ENCODE measurements at places on chromosomes 4 and X. TPM values are rescaled to one million over a fixed set of nuclear protein-coding genes. Genes with fewer than 3 reads are reported as not detected.

ENAM gene
- total RNA-seq = not detected

TMPRSS11B gene
- total RNA-seq = not detected

HMX1 gene
- total RNA-seq = not detected

FAAH2 gene
- 0.42 TPM for total RNA-seq

PAGE2B gene
- total RNA-seq = not detected

NDNF gene
- total RNA-seq = 11.6 TPM

ETDB gene
- total RNA-seq = not detected

NAT8L gene
- total RNA-seq = 0.23 TPM

TEX13D gene
- total RNA-seq = 0.17 TPM

IL2RG gene
- total RNA-seq = 6.3 TPM

RIPPLY1 gene
- total RNA-seq = not detected

DNA sequence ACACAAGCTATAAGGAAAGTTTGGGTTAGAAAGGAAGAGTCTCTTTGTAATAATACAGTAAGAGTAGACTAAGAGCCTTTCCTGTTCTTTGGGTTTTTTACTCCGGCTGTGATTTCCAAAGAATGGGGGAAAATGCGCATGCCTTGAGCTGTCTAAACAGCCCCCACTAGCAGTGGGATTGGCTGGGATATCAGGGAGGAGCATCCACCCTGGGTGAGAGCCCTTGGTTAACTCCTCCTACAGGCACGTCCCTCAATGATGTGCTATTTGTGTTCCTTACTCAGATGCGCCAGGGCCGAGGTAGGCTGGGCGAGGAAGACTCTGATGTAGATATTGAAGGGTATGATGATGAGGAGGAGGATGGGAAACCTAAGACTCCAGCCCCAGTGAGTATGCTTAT lies 74.0 kb upstream of the OGT start:
- H3K36me3 ChIP-seq = peaks cover 96% of the 10 kb centered on the region
- no peak overlapping the region for H3K27ac ChIP-seq
- H3K4me3 ChIP-seq = no peak overlapping the region
- H3K4me1 ChIP-seq = no peaks in the 10 kb centered on the region
- no peaks in the 10 kb centered on the region for H3K27me3 ChIP-seq

DNA sequence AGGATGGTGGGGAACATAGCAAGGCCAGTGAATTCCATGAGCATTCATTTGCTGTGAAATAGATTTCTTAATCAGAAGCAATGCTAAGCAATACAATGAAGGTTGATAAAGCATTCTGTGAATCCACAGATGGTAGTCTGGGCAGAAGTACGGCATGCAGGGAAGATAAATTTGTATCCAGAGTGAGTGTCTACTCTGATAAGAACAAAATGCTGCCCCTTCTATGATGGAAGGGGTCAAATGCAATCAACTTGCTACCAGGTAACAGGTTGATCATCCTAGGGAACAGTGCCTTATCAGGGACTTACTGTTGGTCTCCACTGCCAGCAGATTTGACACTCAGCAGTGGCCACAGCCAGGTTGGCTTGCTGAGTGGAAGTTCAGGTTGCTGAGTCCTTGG lies 189.4 kb downstream of the MAB21L2 start:
- no peak for DNase-seq
- H3K36me3 ChIP-seq = no peaks in the 10 kb centered on the region
- no peaks in the 10 kb centered on the region for H3K27me3 ChIP-seq
- no peaks in the 10 kb centered on the region for H3K4me1 ChIP-seq

DNA sequence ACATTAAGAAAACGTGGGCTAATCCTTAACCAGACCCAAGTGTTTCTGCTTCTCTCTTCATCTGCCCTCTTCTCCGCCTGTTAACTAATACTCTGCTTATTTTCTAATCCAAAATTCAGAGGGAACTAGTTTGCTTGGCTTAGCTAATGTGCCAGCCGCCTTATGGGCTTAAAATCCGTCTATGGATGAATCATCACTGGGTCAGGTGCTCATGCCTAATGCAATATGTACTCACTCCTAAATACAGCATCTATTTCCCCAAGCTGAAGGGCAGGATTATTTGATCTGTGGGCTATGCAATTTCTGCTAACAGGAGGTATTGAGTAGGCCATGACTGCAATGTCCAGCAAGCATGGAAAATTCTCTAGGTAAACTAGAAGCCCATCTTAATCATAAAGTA lies 12.4 kb downstream of the DYNLT3 start:
- no peak overlapping the region for H3K4me3 ChIP-seq
- no peaks in the 10 kb centered on the region for H3K4me1 ChIP-seq
- no peak overlapping the region for H3K27ac ChIP-seq
- no peak for DNase-seq
- peaks cover 4% of the 10 kb centered on the region for H3K36me3 ChIP-seq

GRCh38 chr4:80471756-80472155 lies 136.2 kb downstream of the CFAP299 start:
- peak overlapping the region; percentile 18 for H3K4me3 ChIP-seq
- no peaks in the 10 kb centered on the region for H3K27me3 ChIP-seq
- no peaks in the 10 kb centered on the region for H3K36me3 ChIP-seq
- peaks cover 15% of the 10 kb centered on the region for H3K4me1 ChIP-seq

- H3K36me3 ChIP-seq = no peaks in the 10 kb centered on the region
- no peak overlapping the region for H3K27ac ChIP-seq
- H3K4me1 ChIP-seq = no peaks in the 10 kb centered on the region
These were observed 28.0 kb downstream of the PDHA2 start for GRCh38 chr4:95867919-95868318.

GRCh38 chrX:137425273-137425902 lies 140.5 kb upstream of the ZIC3 start:
- no peaks in the 10 kb centered on the region for H3K36me3 ChIP-seq
- peaks cover 61% of the 10 kb centered on the region for H3K27me3 ChIP-seq
- DNase-seq = no peak

- no peaks in the 10 kb centered on the region for H3K36me3 ChIP-seq
- H3K4me3 ChIP-seq = no peak overlapping the region
- no peak overlapping the region for H3K27ac ChIP-seq
- no peaks in the 10 kb centered on the region for H3K27me3 ChIP-seq
These were observed 6.4 kb downstream of the EDA2R start for GRCh38 chrX:66632473-66632872.

- H3K27me3 ChIP-seq = no peaks in the 10 kb centered on the region
- H3K4me1 ChIP-seq = no peaks in the 10 kb centered on the region
- H3K4me3 ChIP-seq = no peak overlapping the region
- no peak for DNase-seq
- H3K36me3 ChIP-seq = no peaks in the 10 kb centered on the region
These were observed 667.5 kb upstream of the MAGEB2 start for GRCh38 chrX:29547877-29548276.

DNA sequence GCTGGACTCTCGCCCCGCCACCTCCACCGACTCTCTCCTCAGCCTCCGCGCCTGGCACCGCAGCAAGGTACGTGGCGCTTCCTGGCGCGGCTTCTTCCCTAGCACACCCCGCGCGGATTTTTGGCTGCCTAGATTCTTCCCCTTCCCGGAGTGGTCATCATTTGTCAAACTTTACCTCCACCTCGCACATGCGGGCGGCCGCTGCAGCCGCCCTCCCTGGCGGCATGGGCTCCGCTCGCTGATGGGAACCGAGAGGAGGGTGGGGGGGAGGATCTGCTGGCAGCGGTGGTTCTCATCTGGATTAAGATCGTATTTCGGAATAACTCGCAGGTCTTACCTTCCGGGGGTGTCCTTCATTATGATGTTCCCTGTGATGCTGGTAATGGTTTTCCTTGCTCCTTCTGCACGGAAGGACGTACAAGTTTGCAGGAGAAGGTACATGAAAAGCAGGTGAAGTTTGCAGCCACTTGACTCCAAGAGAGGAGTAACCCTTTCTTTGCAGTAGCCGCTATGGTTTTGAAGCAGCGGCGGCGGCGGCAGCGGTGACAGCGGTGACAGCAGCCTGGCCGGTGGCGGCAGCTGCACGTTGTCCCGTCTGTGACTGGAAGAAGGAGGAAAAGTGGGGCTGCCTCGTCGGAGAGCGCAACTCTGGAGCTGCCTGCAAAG lies 2183.9 kb upstream of the TENM3 start:
- peak overlapping the region; percentile 56 for H3K4me3 ChIP-seq
- H3K27me3 ChIP-seq = peaks cover 5% of the 10 kb centered on the region
- H3K27ac ChIP-seq = no peak overlapping the region
- no peak for DNase-seq

GRCh38 chr4:9812501-9813340 lies 31.3 kb downstream of the DRD5 start:
- H3K4me1 ChIP-seq = no peaks in the 10 kb centered on the region
- H3K27me3 ChIP-seq = no peaks in the 10 kb centered on the region
- DNase-seq = no peak
- H3K4me3 ChIP-seq = no peak overlapping the region
- H3K36me3 ChIP-seq = no peaks in the 10 kb centered on the region

- H3K4me1 ChIP-seq = peaks cover 38% of the 10 kb centered on the region
- no peak overlapping the region for H3K27ac ChIP-seq
- H3K36me3 ChIP-seq = peaks cover 83% of the 10 kb centered on the region
- no peak for DNase-seq
These were observed 10.8 kb downstream of the CTBP1 start for GRCh38 chr4:1237981-1238675.

- no peak overlapping the region for H3K27ac ChIP-seq
- no peak for DNase-seq
- H3K36me3 ChIP-seq = no peaks in the 10 kb centered on the region
- no peak overlapping the region for H3K4me3 ChIP-seq
- no peaks in the 10 kb centered on the region for H3K27me3 ChIP-seq
These were observed 28.8 kb upstream of the FGF13 start for GRCh38 chrX:138740341-138740740.

DNA sequence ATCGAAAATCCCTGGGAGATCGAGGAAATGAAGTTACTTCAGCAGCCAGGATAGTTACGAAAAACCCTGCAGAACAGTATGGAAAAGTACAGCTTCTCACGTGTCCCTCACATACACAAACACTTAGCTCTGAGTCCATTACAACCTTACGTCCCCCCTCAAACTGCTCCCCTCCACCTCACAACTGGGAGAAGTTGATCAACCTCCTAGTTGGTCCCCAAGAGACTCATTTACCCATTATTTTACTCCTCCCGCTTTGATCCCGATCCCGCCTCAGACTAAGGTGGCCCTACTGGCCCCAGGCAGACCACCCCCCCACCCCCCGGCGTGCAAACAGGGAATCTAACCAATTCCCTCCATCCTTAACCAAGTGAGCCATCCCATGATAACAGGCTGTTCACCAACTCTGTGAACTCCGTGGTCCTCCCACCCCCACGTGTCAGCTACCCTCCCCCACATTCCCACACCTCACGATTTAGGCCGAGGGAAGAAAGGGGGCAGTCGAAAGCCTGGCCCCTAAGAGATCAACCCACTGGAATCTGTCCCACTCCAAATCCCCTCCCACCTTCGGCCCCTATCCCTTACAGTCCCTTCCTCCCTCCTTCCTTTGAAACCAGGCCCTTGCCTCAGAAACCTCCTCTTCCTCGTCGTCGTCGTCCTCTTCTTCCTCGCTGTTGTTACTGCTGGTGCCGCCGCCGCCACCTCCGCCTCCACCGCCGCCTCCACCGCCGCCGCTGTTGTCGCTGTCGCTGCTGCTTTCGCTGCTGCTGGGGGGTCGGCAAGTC lies 755 bp downstream of the ANKRD17 start:
- H3K4me1 ChIP-seq = peaks cover 55% of the 10 kb centered on the region
- H3K4me3 ChIP-seq = peak overlapping the region; percentile 80
- peak overlapping the region; percentile 98 for H3K27ac ChIP-seq
- H3K27me3 ChIP-seq = no peaks in the 10 kb centered on the region
- DNase-seq = no peak
- H3K36me3 ChIP-seq = peaks cover 2% of the 10 kb centered on the region

DNA sequence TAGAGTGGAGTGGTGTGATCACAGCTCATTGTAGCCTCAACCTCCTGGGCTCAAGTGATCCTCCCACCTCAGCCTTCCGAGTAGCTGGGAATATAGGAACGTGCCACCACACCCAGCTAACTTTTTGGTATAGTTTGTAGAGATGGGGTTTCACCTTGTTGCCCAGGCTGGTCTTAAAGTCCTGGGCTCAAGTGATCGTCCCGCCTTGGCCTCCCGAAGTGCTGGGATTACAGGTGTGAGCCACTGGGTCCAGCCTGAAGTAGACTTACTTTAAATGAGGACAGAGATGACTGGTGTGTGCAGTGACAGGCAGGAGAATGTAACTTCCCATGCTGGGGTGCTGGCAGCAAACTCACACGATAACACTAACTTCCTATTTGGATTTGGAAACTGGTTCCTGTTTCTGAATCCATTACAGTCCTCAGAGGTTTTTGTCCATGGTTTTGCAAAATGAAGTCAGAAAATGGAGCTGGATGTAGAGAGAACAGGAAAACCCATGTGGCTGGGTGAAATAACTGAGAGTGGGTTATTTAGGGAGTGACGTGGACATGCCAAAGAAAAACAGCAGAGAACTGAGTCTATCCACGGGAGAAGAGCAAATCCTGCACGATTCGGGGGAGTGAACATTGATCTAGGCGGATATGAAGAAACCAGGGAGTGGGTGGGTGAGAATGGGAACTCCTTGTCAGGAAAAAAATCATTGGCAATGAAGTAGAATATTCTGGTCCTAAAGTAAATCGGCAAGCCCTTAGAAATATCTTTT lies 95.6 kb downstream of the GATB start:
- DNase-seq = no peak
- H3K4me3 ChIP-seq = no peak overlapping the region
- no peaks in the 10 kb centered on the region for H3K27me3 ChIP-seq
- H3K4me1 ChIP-seq = peaks cover 1% of the 10 kb centered on the region

DNA sequence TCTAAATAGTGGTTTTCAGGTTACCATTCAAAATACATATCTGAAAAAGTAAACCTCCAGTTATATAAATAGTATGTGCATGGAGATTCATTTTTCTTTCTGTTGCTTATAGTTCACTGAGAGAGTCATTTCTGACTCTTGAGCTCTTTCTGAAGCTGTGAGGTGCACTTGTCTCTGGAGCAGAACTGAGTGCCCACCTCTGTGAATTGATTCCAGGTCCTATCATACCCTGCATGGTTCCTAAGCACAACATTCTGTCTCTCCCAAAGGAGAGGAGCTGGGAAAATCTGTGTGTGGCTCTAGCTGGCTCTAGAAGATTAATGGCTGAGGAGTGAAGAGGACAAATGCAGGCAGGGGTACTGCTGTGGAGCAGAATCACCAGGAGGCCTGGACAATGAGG lies 161.6 kb upstream of the HCCS start:
- no peak overlapping the region for H3K27ac ChIP-seq
- H3K36me3 ChIP-seq = no peaks in the 10 kb centered on the region
- H3K4me3 ChIP-seq = no peak overlapping the region
- peaks cover 13% of the 10 kb centered on the region for H3K4me1 ChIP-seq

- H3K27ac ChIP-seq = no peak overlapping the region
- DNase-seq = no peak
- H3K4me1 ChIP-seq = no peaks in the 10 kb centered on the region
- H3K36me3 ChIP-seq = no peaks in the 10 kb centered on the region
These were observed 46.8 kb upstream of the SLC10A4 start for GRCh38 chr4:48436318-48436717.

GRCh38 chrX:56130031-56130430 lies 102.1 kb upstream of the KLF8 start:
- H3K36me3 ChIP-seq = no peaks in the 10 kb centered on the region
- H3K4me1 ChIP-seq = no peaks in the 10 kb centered on the region
- H3K27ac ChIP-seq = no peak overlapping the region
- no peak overlapping the region for H3K4me3 ChIP-seq
- no peak for DNase-seq

DNA sequence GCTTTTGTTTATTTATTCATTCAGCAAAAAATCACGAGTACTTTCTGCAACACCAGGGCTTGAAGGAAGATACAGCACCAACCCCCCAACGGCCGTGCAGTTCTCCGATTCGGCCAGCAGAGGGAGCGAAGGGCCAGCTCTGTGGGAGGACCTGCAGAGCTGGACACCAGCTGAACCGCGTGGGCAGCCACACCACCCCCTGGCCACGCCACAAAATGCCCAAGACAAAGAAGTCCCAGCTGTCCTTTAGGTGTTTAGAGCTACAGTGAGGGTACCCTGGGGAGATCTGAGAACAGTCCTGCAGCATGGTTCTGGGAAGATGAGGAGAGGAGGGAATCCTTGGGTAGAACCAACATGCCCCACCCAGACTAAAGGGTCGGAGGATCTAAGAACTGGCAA lies 83.1 kb downstream of the RELL1 start:
- peaks cover 4% of the 10 kb centered on the region for H3K4me1 ChIP-seq
- no peaks in the 10 kb centered on the region for H3K36me3 ChIP-seq
